Left lung (tissue), 14 donors: ENCODE measurements at places on chromosomes 6 and 20. TPM values are rescaled to one million over a fixed set of nuclear protein-coding genes. Genes with fewer than 3 reads are reported as not detected.
A peak's percentile ranks its signal among the peaks of the same experiment; 100 is the strongest.

GRCh38 chr20:8536262-8536618 lies 404.2 kb downstream of the PLCB1 start:
- H3K4me3 ChIP-seq = no peak overlapping the region
- no peak for DNase-seq
- no peaks in the 10 kb centered on the region for H3K4me1 ChIP-seq
- H3K36me3 ChIP-seq = no peaks in the 10 kb centered on the region
- no peaks in the 10 kb centered on the region for H3K27me3 ChIP-seq

DNA sequence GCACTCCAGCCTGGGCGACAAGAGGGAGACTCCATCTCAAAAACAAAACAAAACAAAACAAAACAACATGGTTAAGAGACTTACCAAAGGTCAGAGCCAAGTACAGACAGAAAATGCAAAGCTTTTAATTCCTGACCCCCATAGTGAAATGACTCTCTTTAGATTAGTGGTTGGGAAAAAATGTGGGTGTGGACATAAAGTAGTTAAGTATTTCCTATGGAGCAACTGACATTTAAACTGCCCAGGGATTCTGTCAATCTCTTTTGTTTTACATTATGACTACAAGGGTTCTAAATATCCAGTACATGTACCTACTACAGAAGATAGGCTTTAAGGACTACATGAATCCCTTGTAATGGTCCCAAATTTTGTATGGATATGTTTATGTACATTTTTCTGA lies 75.1 kb downstream of the IRAK1BP1 start:
- no peaks in the 10 kb centered on the region for H3K4me1 ChIP-seq
- no peak for DNase-seq
- no peak overlapping the region for H3K4me3 ChIP-seq
- no peaks in the 10 kb centered on the region for H3K27me3 ChIP-seq
- no peak overlapping the region for H3K27ac ChIP-seq

- H3K4me3 ChIP-seq = no peak overlapping the region
- no peaks in the 10 kb centered on the region for H3K36me3 ChIP-seq
- peaks cover 5% of the 10 kb centered on the region for H3K4me1 ChIP-seq
- no peaks in the 10 kb centered on the region for H3K27me3 ChIP-seq
Observed at GRCh38 chr20:50141018-50141675, 12.4 kb downstream of the PEDS1 start.

BNIP5 gene
- not detected for polyA plus RNA-seq

MYL9 gene
- 220 TPM for polyA plus RNA-seq

DNA sequence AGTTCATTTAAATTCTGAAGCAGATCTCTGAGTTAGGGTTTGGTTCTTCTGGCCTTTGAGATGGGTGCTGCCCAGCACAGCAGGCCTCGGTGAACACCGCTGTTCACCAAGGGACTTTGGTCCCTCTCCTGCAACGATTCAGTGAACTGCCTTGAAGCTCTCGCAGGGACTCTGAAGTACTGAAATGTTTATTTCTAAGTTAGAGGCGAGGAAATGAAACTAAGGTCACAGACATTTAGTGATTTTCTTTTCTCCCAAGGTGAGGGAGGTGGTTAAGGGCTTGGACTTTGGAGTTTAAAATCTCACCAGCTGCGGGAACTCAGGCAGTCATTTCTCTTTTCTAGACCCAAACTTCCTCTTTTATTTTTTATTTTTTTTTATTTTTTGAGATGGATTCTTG lies 26.2 kb downstream of the E2F3 start:
- H3K4me3 ChIP-seq = no peak overlapping the region
- DNase-seq = no peak
- no peaks in the 10 kb centered on the region for H3K36me3 ChIP-seq
- H3K27ac ChIP-seq = no peak overlapping the region
- H3K4me1 ChIP-seq = no peaks in the 10 kb centered on the region
- H3K27me3 ChIP-seq = no peaks in the 10 kb centered on the region

- H3K4me1 ChIP-seq = peaks cover 9% of the 10 kb centered on the region
- no peaks in the 10 kb centered on the region for H3K27me3 ChIP-seq
- DNase-seq = no peak
- no peaks in the 10 kb centered on the region for H3K36me3 ChIP-seq
- H3K27ac ChIP-seq = no peak overlapping the region
- H3K4me3 ChIP-seq = no peak overlapping the region
Observed at GRCh38 chr6:121651420-121651819, 216.0 kb downstream of the GJA1 start.

DNA sequence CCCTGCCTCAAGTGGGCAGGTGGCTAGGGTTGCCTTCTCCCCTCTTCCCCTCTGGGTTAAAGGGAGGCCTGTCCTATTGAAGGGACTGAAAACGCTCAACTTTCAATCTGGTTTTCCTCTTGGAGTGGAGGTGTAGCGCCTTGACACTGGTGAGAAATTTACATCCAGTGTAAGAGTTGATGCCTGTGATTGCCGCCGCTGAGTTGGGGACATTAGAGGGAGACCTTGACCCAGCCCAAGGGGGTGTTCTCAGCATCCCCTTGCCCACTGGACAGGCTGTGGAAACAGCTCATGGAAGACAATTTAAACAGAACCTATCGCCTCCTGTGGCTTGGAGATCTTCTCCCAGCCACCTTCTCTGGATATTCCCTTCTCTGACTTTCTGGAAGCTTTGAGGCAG lies 61.6 kb downstream of the SLC24A3 start:
- H3K4me1 ChIP-seq = peaks cover 15% of the 10 kb centered on the region
- no peaks in the 10 kb centered on the region for H3K27me3 ChIP-seq
- H3K4me3 ChIP-seq = no peak overlapping the region
- no peak overlapping the region for H3K27ac ChIP-seq

- no peak overlapping the region for H3K4me3 ChIP-seq
- DNase-seq = no peak
- H3K36me3 ChIP-seq = no peaks in the 10 kb centered on the region
- no peaks in the 10 kb centered on the region for H3K27me3 ChIP-seq
Observed at GRCh38 chr20:15925376-15925775, 647.9 kb downstream of the KIF16B start.

DNA sequence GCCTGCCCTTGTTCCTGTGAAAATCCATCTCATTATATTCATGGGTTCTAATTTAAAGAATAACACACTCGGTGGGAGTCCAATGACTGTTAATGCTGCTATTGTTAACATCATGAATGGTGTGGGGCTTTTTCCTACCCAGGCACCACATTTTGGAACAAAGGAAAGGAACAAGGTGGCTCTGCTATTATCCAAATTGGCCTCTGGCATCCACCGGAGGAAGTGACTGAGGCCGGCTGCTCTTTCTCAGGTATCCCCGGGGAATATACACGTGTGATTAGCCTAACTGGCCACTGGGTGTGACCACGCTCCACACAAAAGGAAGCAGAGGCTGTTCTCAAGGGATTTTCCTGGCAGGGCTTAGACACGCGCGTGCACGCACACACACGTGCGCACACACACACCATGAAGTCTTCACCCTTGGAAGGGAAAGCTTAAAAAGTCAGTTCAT lies 601.2 kb upstream of the ARID1B start:
- no peak for DNase-seq
- no peak overlapping the region for H3K4me3 ChIP-seq
- no peak overlapping the region for H3K27ac ChIP-seq
- H3K36me3 ChIP-seq = no peaks in the 10 kb centered on the region

DNA sequence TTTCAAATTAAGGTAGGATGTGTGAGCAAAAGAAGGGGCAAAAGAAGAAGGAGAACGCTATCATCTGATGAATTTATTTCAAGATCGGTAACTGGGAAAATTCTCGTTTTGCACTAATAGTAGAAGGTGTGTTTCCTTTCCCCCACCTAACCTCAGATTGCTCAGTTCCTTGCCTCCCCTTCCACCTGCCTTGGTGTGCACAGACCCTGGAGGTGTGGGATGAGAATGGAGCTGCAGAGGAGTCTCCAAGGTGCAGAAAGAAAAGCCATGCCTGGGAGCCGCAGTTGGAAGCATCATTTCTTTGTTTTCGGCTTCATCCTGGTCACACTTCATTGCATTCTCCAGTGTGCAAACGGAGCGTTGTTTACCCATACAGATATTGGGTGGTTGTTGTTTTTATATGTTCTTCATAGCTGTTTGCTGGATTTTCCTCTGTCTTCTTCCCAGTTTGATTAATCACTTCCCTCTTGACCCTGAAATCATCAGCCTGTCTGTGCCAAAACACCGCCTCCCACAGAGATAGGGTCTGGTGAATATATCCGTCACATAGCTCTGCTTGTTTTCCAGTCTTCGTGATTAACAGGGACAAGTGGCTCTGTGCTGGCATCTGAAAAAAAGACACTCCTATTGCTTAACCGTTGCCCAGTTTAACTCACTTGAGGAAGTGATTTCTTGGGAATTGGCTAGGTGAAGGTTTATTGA lies 40.2 kb upstream of the NEDD9 start:
- no peak overlapping the region for H3K27ac ChIP-seq
- H3K4me3 ChIP-seq = no peak overlapping the region
- no peaks in the 10 kb centered on the region for H3K27me3 ChIP-seq
- no peaks in the 10 kb centered on the region for H3K36me3 ChIP-seq
- DNase-seq = no peak

AGPAT4 gene
- 19.4 TPM for polyA plus RNA-seq

DNA sequence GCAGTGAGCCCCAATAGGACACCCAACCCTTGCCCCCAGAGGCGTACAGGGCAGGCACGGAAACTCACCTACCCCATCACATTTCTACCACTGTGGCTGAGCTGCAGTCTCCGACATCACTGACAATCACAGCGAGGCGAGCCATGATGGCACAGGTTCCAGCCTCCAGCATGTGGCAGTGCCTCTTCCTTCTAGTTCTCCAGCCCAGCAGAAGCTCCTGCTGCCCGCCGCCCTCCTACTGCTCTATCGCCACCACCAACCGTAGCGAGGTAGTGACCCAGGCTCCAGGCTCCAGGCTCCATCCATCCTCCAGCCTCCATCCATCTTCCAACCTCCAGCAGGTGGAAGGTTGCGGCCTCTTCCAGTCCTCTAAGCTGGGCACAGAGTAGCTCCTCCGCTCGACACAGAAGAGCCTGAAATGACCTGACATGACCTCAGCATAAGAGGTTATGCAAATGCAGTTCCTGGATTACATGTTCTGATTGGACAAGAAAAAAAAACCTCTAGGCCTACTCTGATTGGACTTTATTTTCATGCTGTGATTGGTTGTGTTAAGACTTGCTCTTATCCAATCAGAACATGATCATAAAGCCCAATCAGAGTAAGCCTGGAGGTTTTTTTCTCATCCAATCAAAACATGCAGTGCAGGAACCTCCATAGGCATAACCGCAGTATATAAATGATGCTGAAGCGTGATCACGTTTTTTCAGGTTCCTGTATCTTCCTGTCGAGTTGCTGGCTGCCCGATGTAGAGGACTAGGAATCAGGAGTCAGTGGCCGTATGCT lies 438.9 kb upstream of the ZNF337 start:
- no peak overlapping the region for H3K4me3 ChIP-seq
- no peak overlapping the region for H3K27ac ChIP-seq
- no peaks in the 10 kb centered on the region for H3K36me3 ChIP-seq
- no peaks in the 10 kb centered on the region for H3K4me1 ChIP-seq
- no peaks in the 10 kb centered on the region for H3K27me3 ChIP-seq
- no peak for DNase-seq

- peaks cover 9% of the 10 kb centered on the region for H3K4me1 ChIP-seq
- DNase-seq = no peak
- no peaks in the 10 kb centered on the region for H3K27me3 ChIP-seq
- H3K27ac ChIP-seq = peak overlapping the region; percentile 72
- H3K36me3 ChIP-seq = no peaks in the 10 kb centered on the region
Observed at GRCh38 chr6:159092631-159093030, 47.8 kb upstream of the TAGAP start.

GRCh38 chr6:146851837-146852236 lies 253.1 kb downstream of the ADGB start:
- no peak overlapping the region for H3K4me3 ChIP-seq
- H3K27ac ChIP-seq = no peak overlapping the region
- DNase-seq = no peak
- H3K36me3 ChIP-seq = no peaks in the 10 kb centered on the region

DNA sequence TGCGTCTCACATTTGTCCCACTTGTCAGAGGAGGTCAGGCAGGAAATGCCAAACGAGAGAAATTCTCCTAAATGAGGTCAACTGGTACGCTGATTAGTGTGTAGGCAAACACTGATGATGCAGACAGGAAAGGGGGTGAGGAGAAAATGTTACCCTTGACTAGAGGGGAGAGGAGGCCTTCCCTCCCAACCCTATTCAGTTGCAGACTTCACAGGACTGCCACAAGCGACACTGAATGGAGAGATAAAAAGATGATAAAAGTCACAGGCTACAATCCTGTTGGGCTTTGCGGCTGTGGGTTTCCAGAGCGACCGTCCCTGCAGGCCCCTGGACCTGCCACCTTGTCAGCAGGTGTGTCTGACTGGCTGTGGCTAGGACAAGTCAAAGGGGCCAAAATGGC lies 569.4 kb downstream of the CDH26 start:
- H3K4me1 ChIP-seq = no peaks in the 10 kb centered on the region
- no peak for DNase-seq
- H3K27me3 ChIP-seq = no peaks in the 10 kb centered on the region
- H3K27ac ChIP-seq = no peak overlapping the region

GRCh38 chr6:6772751-6773150 lies 184.2 kb downstream of the LY86 start:
- H3K27me3 ChIP-seq = no peaks in the 10 kb centered on the region
- H3K36me3 ChIP-seq = no peaks in the 10 kb centered on the region
- no peak for DNase-seq

DNA sequence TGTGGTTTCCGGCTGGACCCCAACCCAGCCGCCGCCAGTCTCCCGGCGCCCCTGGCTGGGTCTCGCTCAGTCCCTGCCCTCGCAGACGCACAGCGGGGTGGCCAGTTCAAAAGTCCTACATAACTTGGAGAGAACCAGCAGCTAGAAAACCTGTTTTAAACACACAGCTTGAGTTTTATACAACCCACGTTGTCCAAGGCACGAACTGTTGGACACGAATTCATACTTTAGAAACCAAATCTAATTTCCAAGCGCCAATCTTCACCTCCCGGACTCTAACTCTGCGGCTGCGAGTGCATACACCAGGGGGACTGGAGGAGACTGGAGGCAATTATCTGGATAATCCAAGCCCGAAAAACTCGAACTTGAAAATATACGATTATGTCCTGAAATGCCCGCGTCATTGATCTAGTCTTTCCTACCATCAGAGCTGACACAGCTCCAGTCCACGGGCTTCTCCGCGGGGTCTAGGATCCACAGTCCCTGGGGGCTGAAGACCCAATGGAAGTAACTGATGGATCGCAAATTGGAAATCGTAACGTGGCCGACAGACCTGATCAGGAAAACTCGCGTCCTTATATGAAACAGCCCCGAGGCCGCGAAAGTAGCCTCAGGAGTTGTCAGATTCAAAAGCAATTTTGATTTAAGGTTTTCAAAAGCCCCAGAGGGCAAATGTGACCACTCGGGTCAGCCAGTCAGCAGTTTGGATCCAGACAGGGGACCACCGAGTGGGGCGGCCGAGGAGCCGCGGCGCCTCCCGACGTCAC lies 843 bp upstream of the HEY2 start:
- H3K4me3 ChIP-seq = peak overlapping the region; percentile 72
- no peak for DNase-seq
- peak overlapping the region; percentile 77 for H3K27ac ChIP-seq
- H3K4me1 ChIP-seq = peaks cover 51% of the 10 kb centered on the region
- no peaks in the 10 kb centered on the region for H3K36me3 ChIP-seq
- H3K27me3 ChIP-seq = peaks cover 100% of the 10 kb centered on the region

- no peak overlapping the region for H3K27ac ChIP-seq
- H3K4me1 ChIP-seq = peaks cover 50% of the 10 kb centered on the region
- H3K4me3 ChIP-seq = no peak overlapping the region
- DNase-seq = no peak
Observed at GRCh38 chr6:6596529-6597328, 8.2 kb downstream of the LY86 start.
